ENCODE measurements at places on chromosomes 2 and 18.

- DNase-seq: no peak
Measured at GRCh38 chr18:77062518-77063003, 70.0 kb downstream of the MBP start.

- DNase-seq: no peak
Measured at GRCh38 chr18:31977270-31977872, 34.4 kb upstream of the TRAPPC8 start.

GRCh38 chr2:215409331-215410127 lies 26.3 kb downstream of the FN1 start:
- no peak for DNase-seq

GRCh38 chr2:94984964-94985575 lies 40.4 kb upstream of the MAL start:
- DNase-seq: no peak

GRCh38 chr2:172084395-172084644 lies 987 bp upstream of the DLX1 start:
- DNase-seq: no peak

GRCh38 chr2:234026693-234027254 lies 23.7 kb upstream of the SPP2 start:
- no peak for DNase-seq

GRCh38 chr2:11417946-11418585 lies 47.9 kb downstream of the E2F6 start:
- no peak for DNase-seq

DNA sequence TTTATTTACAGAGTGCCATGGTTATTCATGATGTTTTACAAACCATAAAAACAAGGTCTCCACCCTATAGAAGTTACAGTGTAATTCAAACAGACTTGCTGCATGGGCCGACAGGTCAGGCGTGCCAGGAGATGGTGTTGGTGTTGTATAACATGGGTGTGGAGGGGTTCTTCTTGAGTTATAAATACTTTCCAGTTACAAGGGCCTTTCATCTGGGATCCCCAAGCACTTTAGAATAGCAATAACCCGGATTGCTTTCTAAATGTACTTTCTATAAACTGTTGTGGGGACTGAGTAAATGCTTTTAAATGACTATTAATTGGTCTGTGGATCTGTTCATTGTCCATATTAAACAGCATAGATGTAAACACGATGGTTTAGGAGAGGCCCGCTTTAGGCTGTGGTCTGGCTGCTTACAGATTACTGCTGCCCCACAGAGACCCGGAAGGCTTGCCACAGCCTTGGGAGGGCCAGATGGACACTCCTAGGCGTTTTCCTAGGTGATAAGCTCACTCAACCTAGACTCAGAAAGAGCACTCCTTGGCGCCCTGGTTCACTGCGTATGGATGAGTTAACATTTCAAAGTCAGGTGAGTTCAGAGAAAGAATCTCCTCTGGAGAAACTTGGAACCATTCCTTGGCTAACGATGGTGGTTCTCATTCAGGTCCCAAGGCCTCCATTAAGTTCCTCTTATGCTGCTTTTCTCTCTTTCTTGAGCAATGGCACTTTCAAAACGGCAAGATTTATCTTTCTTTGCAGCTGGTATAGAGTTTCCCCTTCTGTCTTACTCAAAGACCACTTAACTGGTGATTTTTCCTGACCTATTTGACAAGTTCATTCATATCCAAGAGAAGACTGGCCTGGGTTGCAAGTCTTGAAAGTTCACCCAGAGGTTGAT lies 3.6 kb upstream of the KIAA2012 start:
- peak; percentile 85 for DNase-seq

GRCh38 chr18:24877066-24877465 lies 416.6 kb downstream of the HRH4 start:
- DNase-seq: no peak

DNA sequence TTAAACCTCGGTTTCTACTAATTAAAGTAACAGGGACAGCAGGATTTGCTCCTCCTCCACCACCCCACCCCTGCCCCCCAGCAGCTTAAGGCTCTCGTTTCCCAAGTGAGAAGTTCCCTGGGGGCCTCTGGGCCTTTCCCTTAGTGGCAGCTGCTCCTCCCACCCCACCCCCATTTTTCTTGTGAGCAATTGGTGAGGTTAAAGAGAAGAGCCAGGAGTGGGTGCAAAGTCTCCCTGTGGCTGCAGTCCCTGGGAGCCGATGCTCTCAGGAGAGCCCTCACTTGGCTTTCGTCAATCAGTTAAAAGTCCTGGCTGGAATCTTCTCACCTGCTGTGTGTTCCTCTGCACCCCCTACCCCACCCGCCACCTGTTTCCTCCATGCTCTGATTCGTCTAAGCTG lies 48.7 kb upstream of the AGAP1 start:
- DNase-seq: no peak

DNA sequence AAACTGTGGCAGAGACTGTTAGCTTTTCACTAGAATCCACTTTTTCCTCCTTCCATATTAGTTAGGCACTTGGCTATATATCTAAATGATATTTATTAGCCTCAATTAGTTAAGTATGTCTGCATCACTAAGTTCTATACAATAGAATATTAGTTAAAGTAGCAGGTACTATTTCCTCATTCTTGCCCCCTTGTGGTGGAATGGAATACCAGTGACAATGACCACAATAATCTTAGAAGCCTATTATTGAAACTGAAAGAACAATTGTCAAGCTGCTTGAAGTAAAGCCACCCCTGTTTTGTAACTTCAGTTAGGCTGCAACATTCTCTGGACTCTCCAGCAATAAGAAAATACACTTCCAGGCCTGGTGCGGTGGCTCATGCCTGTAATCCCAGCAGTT lies 476.3 kb upstream of the VWC2L start:
- DNase-seq: no peak

DNA sequence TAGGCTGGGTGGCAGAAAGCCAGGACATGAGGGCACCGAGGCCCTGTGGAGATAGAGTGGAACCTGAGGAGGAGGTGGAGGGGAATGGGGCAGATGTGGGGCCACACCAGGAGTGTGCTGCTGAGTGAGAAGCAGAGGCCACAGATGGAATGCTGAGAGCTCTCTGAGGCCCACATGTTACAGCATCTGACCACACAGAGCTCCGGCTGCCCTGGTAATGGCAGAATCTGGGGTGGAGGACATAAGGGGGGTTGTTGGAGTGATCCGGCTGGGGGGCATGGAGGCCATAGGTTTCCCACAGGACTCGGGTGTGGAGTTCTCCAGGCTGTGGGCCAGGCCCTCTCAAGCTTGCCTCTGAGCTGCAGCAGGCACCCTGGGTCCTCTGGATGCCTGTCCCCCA lies 3.8 kb downstream of the MZT2B start:
- no peak for DNase-seq

- DNase-seq: peak; percentile 87
Measured at GRCh38 chr2:160210599-160211138, 10.6 kb upstream of the ITGB6 start.

DNA sequence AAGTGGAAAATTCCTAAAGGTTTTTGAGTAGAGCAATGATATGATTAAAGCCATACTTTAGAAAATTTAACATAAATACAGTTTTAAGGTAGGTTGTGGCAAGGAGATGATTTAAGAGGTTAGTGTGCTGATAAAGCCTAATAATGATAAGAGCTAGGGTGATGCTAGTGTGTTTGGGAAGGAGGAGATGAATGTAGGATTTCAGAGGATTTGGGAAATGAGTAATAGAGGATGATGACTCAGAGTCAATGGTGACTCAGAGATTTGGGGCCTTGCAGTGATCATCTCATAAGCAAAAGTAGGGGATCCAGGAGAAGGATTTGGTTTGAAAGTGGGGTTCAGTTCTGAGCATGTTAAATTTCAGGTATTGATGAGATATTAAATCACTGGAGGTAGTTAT lies 23.3 kb downstream of the STAMBP start:
- no peak for DNase-seq

- no peak for DNase-seq
Measured at GRCh38 chr2:221410487-221410886, 161.6 kb downstream of the EPHA4 start.

DNA sequence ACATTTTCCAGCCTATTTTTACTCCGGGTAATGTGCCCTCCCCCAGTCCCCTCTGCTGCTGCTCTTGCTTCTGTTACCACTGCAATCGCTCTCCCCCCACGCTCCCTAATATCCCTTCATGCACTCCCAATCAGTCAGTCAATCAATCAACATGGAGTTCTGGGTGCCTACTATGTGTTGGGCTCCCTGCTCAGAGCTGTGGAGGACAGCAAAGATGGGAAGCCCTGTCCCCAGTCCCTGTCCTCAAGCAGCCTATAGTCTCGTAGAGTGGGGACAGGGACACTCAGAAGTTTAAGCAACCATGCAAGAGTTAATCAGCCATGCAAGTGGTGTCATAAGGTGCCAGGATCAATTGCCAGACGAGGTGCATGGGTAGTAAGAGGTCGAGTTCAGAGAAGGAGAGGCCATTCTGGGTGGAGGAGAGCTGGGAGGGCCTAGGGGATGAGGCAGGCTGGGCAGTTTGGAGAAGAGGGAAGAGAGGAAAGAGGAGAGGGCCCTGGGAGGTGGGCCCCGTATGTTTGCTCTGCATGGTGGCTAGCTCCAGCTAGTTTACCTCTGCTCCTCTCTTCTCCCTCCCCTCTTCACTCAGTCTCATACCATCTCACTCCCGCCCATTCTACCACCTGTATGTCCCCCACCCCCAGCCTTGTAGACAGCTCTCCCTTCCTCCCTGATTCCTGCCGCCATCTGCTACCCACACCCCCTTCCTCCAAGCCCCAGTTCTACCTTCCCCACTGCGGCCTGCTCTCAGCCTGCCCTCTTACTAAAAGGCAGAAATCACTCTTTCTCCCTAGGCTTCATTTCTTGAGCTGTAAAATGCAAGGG lies 3.9 kb downstream of the ASIC4 start:
- no peak for DNase-seq

DNA sequence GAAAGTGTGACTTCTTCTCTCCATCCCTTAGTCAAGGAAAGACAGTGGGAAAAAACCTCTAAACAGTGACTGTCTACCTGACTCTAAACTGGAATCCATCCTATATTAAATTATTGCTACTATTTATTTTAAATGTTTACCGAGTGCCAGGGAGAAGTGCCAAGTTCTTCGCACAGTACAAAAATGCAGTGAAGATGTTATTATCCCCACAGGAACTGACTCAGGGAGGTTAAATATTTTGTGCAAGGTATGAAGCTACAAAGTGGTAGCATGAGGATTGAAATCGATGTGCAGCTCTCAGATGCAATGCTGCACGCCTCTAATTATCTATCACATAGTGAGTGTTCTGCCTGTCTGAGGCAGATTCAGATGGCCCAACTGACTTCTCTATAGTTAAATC lies 91.1 kb downstream of the MEP1B start:
- no peak for DNase-seq

- DNase-seq: no peak
Measured at GRCh38 chr2:102837626-102838198, 75.9 kb downstream of the TMEM182 start.

GRCh38 chr18:21741562-21742314 lies 1.1 kb downstream of the MIB1 start:
- peak; percentile 36 for DNase-seq

GRCh38 chr2:169397697-169398096 lies 35.4 kb upstream of the LRP2 start:
- DNase-seq: no peak

DNA sequence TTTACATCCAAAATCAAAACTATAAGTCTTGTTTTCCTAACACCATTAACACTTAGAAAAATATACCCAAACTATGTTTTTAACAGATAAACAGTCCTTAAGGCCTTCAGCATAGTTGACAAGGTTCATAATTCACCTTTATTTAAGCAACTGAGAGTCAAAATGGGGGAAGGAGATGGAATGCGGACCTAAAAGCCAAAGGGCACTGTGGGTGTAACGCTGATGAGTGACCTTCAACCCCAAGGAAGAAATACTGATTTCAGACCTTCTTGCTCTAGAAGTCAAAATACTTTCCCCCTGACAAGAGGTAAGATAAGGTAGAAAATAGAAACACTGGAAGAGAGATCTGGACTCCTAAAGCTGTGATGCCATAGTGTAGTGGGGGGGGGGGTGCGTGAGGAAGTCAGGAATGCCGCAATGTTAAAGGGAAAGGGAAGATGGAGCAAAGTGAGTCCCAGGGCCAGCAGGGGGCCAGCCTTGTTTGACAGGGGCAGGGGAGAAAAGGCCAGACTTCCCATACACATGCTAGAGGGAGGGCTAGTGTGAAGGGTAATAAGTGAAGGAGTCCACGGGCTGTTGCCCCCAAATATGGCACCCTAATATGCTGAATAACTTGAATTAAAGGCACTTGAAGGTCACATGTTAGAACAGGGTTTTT lies 31.4 kb downstream of the CCDC93 start:
- DNase-seq: no peak

DNA sequence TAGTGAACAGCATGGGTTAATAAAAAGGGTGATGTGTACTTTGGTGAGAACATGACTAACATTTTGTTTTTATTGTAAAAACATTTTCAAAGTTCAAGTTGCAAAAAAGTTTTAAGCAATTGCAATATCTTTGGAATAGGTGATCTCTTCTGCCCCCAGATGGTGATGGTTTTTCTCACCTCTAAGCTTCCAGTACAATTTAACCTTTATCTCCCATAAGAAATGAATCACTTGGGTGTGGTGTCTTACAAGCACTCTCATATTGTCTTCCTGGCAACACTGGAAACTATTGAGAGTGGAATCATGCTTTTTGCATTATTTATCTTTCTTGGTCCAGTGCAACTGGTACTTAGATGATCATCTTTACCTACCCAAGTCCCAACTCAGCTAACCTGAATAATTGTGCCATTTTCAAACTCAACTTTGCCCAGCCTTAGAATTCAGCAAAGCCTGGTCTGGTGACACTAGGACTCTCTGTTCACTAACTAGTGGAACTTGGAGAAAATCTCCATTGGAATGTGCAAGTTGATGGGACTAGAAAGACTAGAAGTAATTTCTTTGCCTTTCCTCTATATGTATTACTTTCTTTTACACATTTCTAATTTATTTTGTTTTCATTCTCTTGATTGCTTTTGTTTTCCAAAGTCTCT lies 964.7 kb upstream of the ZEB2 start:
- DNase-seq: no peak

DNA sequence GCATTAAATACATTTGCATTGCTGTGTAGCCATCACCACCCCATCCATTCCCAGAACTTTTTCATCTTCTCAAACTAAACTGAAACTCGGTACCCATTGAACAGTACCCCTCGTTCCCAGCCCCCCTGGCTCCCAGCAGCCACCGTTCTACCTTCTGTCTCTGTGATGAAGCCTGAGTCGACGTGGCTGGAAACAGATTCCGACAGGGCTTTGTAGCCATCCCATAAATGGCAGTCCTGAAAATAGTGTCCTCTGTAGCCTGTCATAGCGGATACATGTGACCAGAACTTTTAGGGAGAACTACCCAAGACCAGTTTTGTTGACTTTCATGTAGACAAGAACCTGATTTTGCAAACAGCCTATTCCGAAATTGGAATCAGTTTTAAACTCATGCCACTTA lies 59.1 kb downstream of the TSHZ1 start:
- DNase-seq: no peak

- no peak for DNase-seq
Measured at GRCh38 chr18:23743733-23744333, 54.6 kb downstream of the LAMA3 start.

- no peak for DNase-seq
Measured at GRCh38 chr2:240467149-240467642, 31.7 kb downstream of the GPC1 start.

GRCh38 chr2:70775141-70775540 lies 7.1 kb upstream of the ADD2 start:
- DNase-seq: no peak
